ENCODE measurements at places on chromosomes 3 and 15.

DNA sequence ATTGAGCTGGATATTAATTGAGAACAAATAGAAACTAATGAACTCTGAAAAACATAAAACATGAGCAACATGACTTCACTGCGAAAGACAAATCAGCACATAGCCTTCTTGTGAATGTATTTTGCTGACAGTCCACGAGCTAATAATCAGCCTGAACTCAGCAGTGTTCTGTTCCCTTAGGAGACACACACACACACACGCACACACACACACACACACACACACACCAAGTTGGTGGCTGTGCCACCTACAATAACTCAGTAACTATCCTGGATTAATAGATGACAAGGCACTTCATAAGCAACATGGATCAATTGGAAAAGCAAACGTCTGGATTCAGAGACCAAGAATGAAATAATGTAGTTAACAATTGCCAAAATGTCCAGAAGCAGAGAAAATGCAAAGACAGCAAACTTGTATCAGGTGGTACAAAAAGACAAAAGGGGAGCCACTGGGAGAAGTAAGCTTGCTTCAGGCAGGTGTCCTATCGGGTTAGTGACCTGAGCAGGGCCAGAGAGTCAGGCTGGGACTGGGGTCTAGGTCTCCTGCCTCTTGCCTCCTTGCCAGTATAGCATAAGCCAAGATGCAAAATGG is 20.5 kb upstream of the UBE2Q2 start:
- DNase-seq: no peak

GRCh38 chr15:78909791-78910228 is 35.0 kb downstream of the CTSH start:
- no peak for DNase-seq

DNA sequence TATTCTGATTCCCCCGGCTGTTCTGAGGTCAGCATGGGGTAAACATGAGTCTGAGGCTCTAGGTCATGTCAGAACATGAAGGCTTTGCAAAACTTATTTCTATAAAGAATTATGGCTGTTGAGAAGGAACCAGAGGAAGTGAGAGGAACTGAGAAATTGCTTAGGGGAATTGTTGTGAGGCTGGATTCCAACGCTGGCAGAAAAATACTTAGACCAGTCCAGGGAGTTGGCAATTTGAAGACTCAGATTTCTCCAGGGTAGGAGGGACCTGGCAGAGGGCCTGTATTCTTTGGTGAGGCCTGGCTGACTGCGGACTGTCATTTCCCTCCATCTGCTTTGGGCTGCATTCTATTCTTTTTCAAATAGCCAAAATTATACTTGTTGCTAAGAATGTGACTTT is 155.5 kb downstream of the PLD1 start:
- no peak for DNase-seq

GRCh38 chr3:148372206-148372875 is 325.4 kb upstream of the AGTR1 start:
- no peak for DNase-seq
